Central memory CD8-positive, alpha-beta T cell (primary cell): ENCODE measurements at places on chromosomes 3 and 15.

DNA sequence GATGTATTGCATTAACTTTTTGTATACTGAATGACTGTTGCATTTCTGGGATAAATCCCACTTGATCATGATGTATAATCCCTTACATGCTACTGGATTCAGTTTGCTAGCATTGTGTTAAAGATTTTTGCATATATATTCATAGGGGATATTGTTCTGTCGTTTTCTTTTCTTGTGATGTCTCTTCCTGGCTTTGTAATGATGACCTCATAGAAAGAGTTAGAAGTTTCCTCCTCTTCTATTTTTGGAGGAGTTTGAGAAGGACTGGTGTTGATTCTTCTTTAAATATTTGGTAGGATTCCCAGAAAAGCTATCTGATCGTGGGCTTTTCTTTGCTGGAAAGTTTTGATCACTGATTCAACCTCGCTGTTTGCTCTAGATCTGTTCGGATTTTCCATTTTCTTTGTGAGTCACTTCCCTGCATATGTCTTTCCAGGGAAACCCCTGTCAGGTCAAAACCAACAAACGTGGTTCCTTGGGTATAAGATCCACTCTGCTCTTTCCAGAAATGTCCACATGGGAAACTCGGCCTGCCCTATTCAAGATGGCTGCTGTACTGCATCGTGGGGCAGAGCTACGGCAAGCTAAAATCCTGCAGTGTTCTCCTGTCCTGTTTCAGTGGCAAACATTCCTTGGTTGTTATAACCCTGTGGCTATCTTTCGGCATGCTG is 120.4 kb downstream of the GABRG3 start:
- no peaks in the 10 kb centered on the region for H3K4me1 ChIP-seq
- no peak overlapping the region for H3K4me3 ChIP-seq
- no peaks in the 10 kb centered on the region for H3K27me3 ChIP-seq
- no peaks in the 10 kb centered on the region for H3K36me3 ChIP-seq

DNA sequence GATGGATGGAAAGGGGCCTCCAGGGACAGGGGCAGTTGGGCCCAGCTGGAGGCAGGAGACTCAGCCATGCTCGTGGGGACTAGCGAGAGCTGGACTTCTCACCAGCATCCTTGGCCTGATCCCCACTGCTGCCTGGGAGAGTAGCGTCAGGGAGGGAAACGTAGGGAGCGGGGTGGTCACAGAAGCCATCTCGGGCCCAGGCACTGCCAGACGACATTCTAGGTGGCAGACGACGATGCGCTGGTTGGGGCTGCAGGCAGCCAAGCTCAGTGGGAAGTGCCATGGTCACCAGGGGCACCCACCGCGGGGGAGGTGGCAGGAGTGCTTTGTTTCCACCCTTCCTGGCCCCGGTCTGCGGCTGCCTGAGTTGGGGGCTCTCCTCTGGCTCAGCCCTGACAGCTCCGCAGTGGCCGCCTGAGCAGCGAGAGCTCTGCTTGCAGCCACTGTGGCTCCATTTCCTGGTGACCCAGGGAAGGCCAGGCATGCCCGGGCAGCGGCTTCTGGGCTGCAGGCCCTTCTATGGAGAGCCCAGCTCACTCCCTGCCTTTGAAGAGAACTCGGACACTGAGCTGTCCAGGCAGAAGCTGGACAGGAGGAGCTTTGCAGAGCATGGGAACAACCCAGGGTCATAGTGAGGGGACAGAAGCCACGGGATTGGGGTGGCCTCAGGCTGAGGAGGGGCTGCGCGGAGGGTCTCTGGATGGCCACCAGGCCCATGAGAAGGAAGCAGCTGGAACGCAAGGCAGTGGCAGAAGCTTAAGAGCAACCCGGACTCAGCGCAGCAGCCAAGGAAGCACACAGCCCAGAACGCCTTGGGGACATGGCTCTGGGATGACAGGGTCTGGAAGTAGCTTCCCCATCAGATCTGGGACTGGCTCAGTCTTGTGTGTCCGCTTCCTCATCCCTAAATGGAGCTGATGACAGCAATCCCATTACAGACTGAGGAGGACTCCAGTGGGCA is 30.8 kb downstream of the KLHL25 start:
- H3K4me3 ChIP-seq = no peak overlapping the region
- peaks cover 12% of the 10 kb centered on the region for H3K4me1 ChIP-seq
- H3K27ac ChIP-seq = no peak overlapping the region

DNA sequence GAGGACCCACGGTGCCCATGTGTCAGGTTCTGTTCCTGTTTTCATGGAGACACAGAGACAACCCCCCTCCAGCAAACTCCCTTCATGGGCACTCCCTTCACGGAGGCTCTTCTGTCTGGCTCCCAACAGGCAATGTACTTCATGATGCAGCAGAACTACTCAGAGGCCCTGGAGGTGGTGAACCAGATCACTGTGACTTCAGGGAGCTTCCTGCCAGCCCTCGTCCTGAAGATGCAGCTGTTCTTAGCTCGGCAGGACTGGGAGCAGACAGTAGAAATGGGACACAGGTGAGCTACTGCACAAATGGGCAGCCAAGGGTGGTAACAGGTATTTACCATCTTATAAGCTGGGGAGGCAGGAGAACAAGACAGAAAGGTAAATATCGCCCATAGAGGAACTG is 7.0 kb downstream of the TTC21A start:
- H3K4me1 ChIP-seq = peaks cover 1% of the 10 kb centered on the region
- H3K27me3 ChIP-seq = no peaks in the 10 kb centered on the region
- no peak for DNase-seq
- no peak overlapping the region for H3K27ac ChIP-seq
- H3K36me3 ChIP-seq = peaks cover 1% of the 10 kb centered on the region

DNA sequence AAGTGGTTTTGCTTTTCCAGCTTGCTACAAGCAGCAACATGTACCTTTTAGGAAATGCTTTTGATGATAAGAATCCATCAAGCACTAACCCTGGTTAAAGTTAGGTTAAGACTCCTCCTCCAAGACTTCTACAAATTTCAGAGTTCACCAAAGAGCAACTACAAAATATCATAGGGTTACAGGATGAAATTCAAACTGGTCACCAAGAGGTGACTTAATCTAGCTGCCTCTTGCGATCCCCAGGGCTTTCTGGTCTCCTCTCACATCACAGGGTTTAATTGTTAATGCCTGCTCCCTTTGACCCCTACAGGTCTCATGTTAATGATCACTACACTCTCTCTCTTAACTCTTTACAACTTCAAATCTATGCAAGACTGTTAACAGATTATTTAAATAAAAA is 66.5 kb downstream of the DPH6 start:
- no peak for DNase-seq
- H3K27ac ChIP-seq = no peak overlapping the region
- no peaks in the 10 kb centered on the region for H3K27me3 ChIP-seq
- H3K36me3 ChIP-seq = no peaks in the 10 kb centered on the region
- H3K4me1 ChIP-seq = peaks cover 6% of the 10 kb centered on the region

GRCh38 chr15:37102305-37103162 is 2.2 kb upstream of the MEIS2 start:
- H3K27ac ChIP-seq = no peak overlapping the region
- peaks cover 95% of the 10 kb centered on the region for H3K27me3 ChIP-seq
- peaks cover 39% of the 10 kb centered on the region for H3K4me1 ChIP-seq

GRCh38 chr3:112446343-112446742 is 52.9 kb downstream of the BTLA start:
- H3K27me3 ChIP-seq = no peaks in the 10 kb centered on the region
- no peaks in the 10 kb centered on the region for H3K36me3 ChIP-seq
- no peaks in the 10 kb centered on the region for H3K4me1 ChIP-seq
- no peak for DNase-seq
- no peak overlapping the region for H3K27ac ChIP-seq
- H3K4me3 ChIP-seq = no peak overlapping the region

DNA sequence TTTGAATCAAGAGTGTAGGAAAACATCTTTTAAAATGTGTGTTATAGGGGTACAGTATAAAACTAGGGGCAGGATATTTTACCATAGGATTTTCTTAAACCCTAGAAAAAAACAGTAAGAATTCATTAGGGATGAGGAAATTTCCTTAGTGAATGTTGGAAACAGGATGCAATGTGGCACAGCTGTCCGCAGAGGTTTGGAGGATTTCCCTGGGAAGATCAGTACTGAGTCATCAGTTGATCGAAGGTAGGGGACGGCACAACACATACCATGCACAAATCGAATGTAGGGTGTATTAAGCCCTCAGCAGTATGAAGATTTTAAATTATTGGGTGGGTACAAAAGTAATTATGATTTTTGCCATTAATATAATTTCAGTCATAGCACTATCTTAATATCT is 49.9 kb downstream of the FNDC3B start:
- H3K4me3 ChIP-seq = no peak overlapping the region
- no peak for DNase-seq
- H3K36me3 ChIP-seq = no peaks in the 10 kb centered on the region

DNA sequence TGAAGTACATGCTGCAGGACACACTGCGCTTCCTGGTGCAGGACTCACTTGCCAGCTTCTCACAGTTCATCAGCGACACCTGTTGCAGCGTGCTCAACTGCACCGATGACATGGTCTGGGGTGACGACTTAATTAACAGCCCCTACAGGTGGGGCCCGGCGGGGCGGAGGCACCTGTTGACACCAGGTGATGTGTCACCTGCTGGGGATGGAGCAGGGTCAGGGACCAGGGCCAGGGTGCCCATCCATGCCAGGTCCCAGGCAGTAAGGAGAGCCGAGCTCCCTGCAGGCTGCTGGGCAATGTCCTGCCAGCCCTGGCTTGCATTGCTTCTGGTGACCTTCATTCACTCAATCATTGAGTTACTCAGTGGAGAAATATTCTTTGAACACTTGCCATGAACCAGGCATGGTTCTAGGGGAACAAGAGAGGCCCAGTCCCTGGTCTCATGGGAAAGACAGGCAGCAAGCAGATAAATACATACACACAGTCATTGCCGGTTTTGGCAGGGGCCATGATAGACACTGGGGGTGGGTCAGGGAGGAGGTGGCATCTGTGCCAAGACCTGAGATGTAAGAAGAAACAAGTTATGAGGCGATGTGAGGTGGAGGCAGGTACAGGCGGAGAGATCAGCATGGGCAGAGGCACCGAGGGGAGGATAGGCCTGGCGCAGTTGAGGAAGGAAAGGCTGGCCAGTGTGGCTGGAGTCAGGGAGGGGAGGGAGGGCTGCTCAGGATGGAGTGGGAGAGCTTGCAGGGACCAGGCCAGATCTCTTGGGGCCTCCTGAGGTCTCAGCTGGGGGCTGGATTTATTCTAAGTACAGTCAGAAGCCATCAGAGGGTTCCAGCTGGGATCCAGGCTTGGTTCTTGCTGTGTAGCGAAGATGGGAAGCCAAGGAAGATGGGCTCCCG is 30.8 kb downstream of the DNAH1 start:
- no peak for DNase-seq
- H3K36me3 ChIP-seq = peaks cover 9% of the 10 kb centered on the region
- H3K27ac ChIP-seq = no peak overlapping the region
- no peaks in the 10 kb centered on the region for H3K4me1 ChIP-seq

- no peaks in the 10 kb centered on the region for H3K27me3 ChIP-seq
- DNase-seq = no peak
- no peak overlapping the region for H3K4me3 ChIP-seq
- H3K4me1 ChIP-seq = peaks cover 27% of the 10 kb centered on the region
These were observed 7.4 kb upstream of the BHLHE40 start for GRCh38 chr3:4971838-4972237.

GRCh38 chr15:77753281-77753873 is 120.7 kb upstream of the LINGO1 start:
- peaks cover 3% of the 10 kb centered on the region for H3K4me1 ChIP-seq
- H3K36me3 ChIP-seq = no peaks in the 10 kb centered on the region

DNA sequence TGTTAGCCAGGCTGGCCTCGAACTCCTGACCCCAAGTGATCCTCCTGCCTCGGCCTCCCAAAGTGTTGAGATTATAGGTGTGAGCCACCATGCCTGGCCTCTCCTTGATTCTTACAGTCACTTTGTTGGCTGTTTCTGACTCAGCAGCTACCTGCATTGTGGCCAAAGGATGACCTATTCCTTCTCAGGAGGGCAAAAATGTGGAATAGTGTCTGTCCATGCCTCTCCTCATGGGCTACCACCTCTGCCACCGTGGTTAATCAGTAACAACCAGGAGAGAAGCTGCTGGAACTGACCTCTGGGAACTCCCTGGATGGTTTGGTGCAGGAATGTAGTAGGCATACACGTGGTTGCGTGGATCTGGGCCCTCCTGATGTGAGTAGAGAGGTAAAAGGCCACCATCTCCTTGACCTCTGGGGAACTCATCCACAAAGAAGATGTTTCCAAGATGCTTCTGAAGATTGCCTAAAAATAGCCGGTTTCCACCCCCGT is 63.3 kb downstream of the FLNB start:
- peaks cover under 1% of the 10 kb centered on the region for H3K36me3 ChIP-seq
- H3K27me3 ChIP-seq = no peaks in the 10 kb centered on the region
- peaks cover 26% of the 10 kb centered on the region for H3K4me1 ChIP-seq
- DNase-seq = no peak
- H3K4me3 ChIP-seq = no peak overlapping the region

DNA sequence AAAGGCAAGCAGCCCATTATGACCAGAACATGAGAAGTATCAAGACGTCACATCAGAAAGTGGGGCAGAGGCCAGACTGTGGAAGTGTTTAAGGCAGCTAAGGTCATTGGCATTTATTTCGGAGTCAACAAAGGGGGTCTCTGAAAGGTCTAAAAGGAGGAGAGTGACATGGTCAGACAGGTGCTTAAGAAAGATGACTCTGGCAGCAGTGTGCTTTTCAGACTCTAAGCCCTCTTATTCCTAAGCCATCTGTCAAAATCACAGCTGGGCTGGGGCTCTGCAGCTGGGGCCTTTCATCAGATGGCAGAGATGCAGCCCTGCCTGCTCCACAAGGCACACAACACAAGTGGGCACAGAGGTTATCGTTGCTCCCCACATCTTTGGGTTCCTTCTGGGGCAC is 14.0 kb downstream of the FBXL22 start:
- H3K36me3 ChIP-seq = peaks cover 43% of the 10 kb centered on the region
- peaks cover 21% of the 10 kb centered on the region for H3K4me1 ChIP-seq
- no peaks in the 10 kb centered on the region for H3K27me3 ChIP-seq

DNA sequence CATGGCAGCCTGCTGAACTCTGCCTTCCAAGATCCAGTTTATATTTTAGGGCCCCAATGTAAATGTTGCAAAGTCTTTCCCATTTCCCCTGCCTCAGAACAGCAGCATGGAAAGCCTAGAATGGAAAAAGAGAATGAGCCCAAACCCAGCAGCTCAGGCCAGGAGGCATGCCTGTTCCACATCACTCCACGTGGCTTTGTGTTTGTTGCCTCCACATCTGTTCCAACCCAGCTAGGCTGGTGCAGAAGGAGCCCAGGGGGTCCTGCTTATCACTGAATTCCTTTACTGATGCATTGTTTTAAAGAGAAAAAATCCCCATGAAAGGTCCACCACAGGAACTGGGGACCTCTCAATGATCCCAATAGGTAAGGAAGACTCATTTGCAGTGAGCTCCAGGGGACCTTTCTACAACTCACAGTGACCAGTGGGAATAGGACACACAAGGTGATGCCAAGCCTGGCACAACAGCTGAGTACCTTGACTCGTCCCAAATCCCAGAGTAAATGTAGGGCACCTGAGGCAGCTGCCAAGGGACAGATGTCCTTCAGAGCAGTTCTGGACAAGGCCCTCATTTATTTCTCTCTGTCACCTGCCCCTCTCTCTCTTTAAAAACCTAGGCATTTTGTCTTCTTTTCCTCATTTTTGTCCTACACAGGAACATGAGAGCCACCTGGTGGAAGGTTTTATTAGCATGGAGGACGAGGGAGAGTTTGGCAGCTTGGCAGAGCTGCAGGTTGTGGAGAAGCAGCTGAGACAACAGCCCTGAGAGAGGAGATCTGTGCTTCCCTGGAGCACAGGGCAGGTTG is 41.7 kb upstream of the ADAMTS17 start:
- no peaks in the 10 kb centered on the region for H3K4me1 ChIP-seq
- no peak for DNase-seq
- H3K36me3 ChIP-seq = no peaks in the 10 kb centered on the region
- H3K4me3 ChIP-seq = no peak overlapping the region

- no peaks in the 10 kb centered on the region for H3K27me3 ChIP-seq
- no peaks in the 10 kb centered on the region for H3K36me3 ChIP-seq
- no peak overlapping the region for H3K4me3 ChIP-seq
- H3K4me1 ChIP-seq = peaks cover 39% of the 10 kb centered on the region
- H3K27ac ChIP-seq = peak overlapping the region; percentile 25
These were observed 21.0 kb upstream of the SLC25A38 start for GRCh38 chr3:39362192-39362591.
